Mesangial cell (primary cell): ENCODE measurements at places on chromosomes 3 and 15. TPM values are rescaled to one million over a fixed set of nuclear protein-coding genes. Genes with fewer than 3 reads are reported as not detected.

The CADM2 gene
- total RNA-seq: not detected in 2 replicates

The IL5RA gene
- not detected in 2 replicates for total RNA-seq

The ZNF662 gene
- 1.1 and 1.8 TPM in 2 replicates for total RNA-seq

The CNTN4 gene
- total RNA-seq: 0.81 and 8.0 TPM in 2 replicates

The RSRC1 gene
- 9.5 and 13.0 TPM in 2 replicates for total RNA-seq

The SLCO2A1 gene
- total RNA-seq: 0.33 and 2.4 TPM in 2 replicates

The ILDR1 gene
- 1.0 TPM in 1 of 2 replicates, not detected in the other for total RNA-seq

The HHATL gene
- not detected in 2 replicates for total RNA-seq

The MLF1 gene
- total RNA-seq: 8.1 and 11.2 TPM in 2 replicates

The ARF4 gene
- 125 and 189 TPM in 2 replicates for total RNA-seq

The EFCAB12 gene
- under 0.01 TPM in 1 of 2 replicates, not detected in the other for total RNA-seq

The TMCO5A gene
- not detected in 2 replicates for total RNA-seq

The SPRED1 gene
- total RNA-seq: 12.9 and 14.6 TPM in 2 replicates

The A4GNT gene
- total RNA-seq: not detected in 2 replicates

The MDFIC2 gene
- total RNA-seq: not detected in 2 replicates

The HRG gene
- not detected in 2 replicates for total RNA-seq

The IMPG2 gene
- 0.13 and 0.16 TPM in 2 replicates for total RNA-seq

The CATSPER2 gene
- total RNA-seq: 0.25 and 0.33 TPM in 2 replicates

The ACKR2 gene
- total RNA-seq: 0.89 TPM in 1 of 2 replicates, not detected in the other

The RYR3 gene
- total RNA-seq: under 0.01 and 1.0 TPM in 2 replicates

The SLC28A1 gene
- total RNA-seq: not detected in 2 replicates

The P2RY12 gene
- total RNA-seq: not detected in 2 replicates

The ZNF774 gene
- total RNA-seq: 0.33 and 1.5 TPM in 2 replicates

The ST8SIA2 gene
- total RNA-seq: 0.13 and 0.49 TPM in 2 replicates

The TMEM207 gene
- not detected in 2 replicates for total RNA-seq

The PIK3CB gene
- total RNA-seq: 11.6 and 12.0 TPM in 2 replicates

The GP5 gene
- under 0.01 and 0.16 TPM in 2 replicates for total RNA-seq

The LRRC3B gene
- total RNA-seq: not detected in 2 replicates

The NMNAT3 gene
- total RNA-seq: 2.1 and 16.9 TPM in 2 replicates

The INSYN1 gene
- 0.81 and 3.8 TPM in 2 replicates for total RNA-seq

The GOLGA6A gene
- total RNA-seq: not detected in 2 replicates

The PPP1R14D gene
- not detected in 2 replicates for total RNA-seq

The GADL1 gene
- total RNA-seq: 0.13 TPM in 1 of 2 replicates, not detected in the other

The CLPX gene
- 15.3 and 15.8 TPM in 2 replicates for total RNA-seq

The SYNPR gene
- total RNA-seq: not detected in 2 replicates

The LRRC2 gene
- total RNA-seq: under 0.01 and 0.16 TPM in 2 replicates

The FRMD4B gene
- 7.5 and 28.4 TPM in 2 replicates for total RNA-seq

The NOX5 gene
- total RNA-seq: 0.16 and 1.1 TPM in 2 replicates

The EEF1AKMT4 gene
- total RNA-seq: 6.2 and 7.2 TPM in 2 replicates

The FBXL22 gene
- total RNA-seq: 0.33 and 0.63 TPM in 2 replicates
